ENCODE measurements at places on chromosomes 2 and 18. TPM values are rescaled to one million over a fixed set of nuclear protein-coding genes. Genes with fewer than 3 reads are reported as not detected.

Gene INO80B
- 47.5 TPM for total RNA-seq

Gene LRPPRC
- 100 TPM for total RNA-seq

Gene NEB
- 0.21 TPM for total RNA-seq

Gene ALMS1
- 8.0 TPM for total RNA-seq

Gene DAPL1
- not detected for total RNA-seq

Gene GAL3ST2
- 0.13 TPM for total RNA-seq

Gene PSTPIP2
- 0.44 TPM for total RNA-seq

Gene SLC9A2
- 3.7 TPM for total RNA-seq

Gene POTEJ
- total RNA-seq, result not detected

All from A549 treated with GW870086 at 1 μM for 4 hours (cell line).